ENCODE measurements at places on chromosomes 3 and 15.
A peak's percentile ranks its signal among the peaks of the same experiment; 100 is the strongest.

- no peak for DNase-seq
These were observed 258.1 kb upstream of the MCTP2 start for GRCh38 chr15:93973287-93973686.

GRCh38 chr3:69738859-69739203 is 433 bp upstream of the MITF start:
- no peak for DNase-seq

- DNase-seq: no peak
These were observed 12.1 kb downstream of the VPS18 start for GRCh38 chr15:40906091-40906990.

DNA sequence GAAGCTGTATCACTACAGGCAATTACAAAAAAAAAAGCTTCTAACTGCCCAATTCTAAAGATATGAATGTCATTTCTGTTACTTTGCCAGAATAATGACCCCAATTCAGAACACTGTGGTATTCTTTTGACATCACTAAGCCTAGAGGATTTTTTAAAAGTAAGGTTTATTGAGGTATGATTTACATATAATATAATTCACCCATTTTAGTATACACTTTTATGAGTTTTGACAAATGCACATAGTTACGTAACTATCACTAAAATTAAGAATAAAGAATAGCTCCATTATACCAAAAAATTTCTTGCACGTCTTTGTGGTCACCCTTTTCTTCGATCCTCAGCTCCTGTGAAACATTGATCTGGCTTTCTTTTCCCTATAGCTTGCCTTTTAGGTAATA is 74.0 kb upstream of the PLSCR5 start:
- DNase-seq: no peak

DNA sequence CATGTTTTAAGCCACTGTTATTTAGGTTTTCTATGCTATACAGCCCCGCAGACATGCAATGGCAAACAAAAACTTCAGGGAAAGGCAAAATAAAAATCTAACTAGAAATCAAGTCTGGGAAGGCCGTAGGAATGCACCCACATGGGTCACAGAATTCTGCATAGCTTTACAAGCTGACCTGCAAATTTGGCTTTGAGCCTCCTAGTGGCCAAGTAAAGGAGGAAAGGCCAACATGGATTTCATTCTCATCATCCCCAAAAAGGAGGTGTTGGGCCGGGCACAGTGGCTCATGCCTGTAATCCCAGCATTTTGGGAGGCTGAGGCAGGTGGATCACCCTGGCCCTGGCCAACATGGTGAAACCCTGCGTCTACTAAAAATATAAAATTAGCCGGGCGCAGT is 124.3 kb downstream of the FBLN2 start:
- no peak for DNase-seq

DNA sequence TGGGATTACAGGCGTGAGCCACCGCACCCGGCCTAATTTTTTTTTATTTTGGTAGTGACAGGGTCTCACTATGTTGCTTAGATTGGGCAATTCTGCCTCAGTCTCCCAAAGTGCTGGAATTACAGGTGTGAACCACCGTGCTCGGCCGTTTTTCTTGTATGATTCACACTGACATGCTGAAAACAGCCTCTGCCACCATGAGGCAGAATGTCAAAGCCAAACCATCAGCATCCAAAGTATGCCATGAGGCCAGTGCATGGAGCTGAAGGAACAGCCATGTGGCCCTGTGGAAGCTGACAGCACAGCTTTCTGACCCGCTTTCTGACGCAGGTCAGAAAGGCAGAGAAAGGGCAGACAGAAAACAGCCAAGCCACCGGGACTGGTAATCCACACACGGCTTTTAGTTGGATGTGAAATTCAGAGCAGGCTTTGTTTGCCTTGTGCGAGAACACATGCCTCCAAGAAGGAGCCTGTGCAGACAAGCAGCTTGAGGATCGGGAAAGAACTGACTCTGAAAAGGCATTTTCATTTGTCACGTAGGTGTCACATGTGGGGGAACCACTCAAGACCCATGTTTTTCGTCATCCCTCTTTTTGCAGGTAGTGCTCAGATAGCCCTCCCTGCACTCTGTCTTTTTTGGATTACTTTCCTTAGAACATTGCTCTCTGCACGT is 25.1 kb downstream of the XYLB start:
- DNase-seq: no peak

- no peak for DNase-seq
These were observed 1209.9 kb downstream of the NSUN3 start for GRCh38 chr3:95272781-95273180.

GRCh38 chr15:34065261-34065660 is 26.3 kb upstream of the AVEN start:
- no peak for DNase-seq

DNA sequence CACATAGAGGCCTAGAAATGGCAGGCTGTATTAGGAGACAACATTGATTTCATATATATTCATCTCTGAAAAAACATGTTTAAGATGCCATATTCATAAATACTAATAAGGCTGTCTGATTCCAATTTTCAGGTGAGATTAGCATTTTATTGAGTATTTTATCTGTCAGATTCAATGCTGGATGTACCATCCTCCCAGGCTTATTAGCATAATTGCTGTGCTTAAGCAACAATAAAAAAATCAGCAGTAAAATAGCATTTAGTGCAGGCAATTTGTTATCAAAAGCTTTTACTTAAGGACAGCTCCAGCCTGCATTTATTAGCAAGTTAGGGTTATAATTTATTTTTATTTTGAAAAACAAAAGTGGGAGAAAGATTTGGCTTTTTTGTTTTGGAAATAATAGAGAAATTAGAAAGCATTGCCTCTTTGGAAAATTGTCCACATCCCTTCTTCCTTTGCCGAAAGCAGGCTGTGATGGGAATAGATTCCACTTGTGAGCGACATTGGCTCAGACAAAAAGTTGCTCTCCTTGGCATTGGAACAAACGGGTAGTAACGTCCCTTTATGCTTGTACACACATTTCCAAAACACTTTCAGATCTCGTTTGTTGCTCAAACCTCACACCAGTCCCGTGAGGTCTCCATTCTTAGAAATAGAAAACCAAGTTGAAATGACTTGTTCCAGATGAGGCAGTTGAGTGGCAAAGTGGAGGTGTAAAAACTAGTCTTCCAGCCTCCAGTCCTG is 134.0 kb downstream of the LPP start:
- DNase-seq: no peak

- DNase-seq: no peak
These were observed 106.7 kb upstream of the FHIT start for GRCh38 chr3:61357902-61358301.

- no peak for DNase-seq
These were observed 12.6 kb upstream of the FRMD5 start for GRCh38 chr15:44207643-44208042.

DNA sequence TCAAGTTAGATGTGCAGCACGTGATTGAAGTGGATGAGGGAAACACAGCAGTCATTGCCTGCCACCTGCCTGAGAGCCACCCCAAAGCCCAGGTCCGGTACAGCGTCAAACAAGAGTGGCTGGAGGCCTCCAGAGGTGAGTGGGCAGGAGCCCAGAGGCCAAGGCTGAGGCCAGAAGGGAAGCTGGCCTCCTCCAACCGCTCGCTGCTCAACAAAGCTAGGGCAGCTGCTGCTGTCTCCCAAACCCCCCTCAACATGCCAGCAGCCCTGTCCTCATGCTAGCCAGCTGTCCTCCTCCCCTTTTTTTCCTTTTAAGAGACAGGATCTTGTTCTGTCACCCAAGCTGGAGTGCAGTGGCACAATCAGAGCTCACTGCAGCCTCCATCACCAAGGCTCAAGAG is 57.0 kb downstream of the BOC start:
- no peak for DNase-seq

DNA sequence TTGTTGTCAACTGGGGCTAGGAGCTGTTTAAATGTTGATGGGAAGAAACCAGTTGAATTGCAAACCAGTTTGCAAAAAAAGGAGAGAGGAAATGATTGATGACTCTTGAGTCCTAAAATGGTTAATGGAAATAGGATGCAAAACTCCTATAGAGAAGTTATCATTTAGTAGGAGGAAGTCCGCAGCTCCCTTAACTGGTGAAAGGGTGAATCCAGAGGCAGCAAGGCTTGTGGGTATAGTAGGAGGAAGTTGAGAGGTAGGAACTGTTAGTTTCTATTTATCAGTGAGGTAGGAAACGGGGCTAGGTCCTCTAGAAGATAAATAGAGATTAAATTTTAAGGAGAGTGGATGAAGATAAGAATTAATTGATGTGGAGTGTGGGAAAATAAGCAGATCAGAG is 15.4 kb downstream of the IREB2 start:
- peak; percentile 64 for DNase-seq

DNA sequence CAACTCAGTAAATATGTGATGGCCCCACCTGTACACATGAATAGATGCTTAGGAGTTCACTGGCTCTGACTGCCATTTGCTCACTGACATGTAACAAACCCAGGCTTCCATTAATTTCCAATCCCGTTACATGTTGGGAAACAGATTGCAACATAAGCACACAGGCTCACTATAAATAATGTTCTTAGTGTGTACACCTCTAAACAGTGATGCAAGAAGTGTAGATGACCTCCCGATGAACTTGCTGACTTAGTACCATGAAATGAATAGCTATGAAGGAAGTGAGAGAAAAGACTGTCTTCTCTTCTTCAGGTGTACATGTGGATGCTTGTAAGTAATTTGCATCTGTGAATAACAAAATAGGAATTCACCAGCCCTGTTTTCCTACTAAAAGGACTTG is 21.4 kb upstream of the FSIP1 start:
- no peak for DNase-seq

- DNase-seq: no peak
These were observed 252.2 kb downstream of the FAM43A start for GRCh38 chr3:194937882-194938321.

GRCh38 chr15:77831986-77832385 is 199.3 kb upstream of the LINGO1 start:
- DNase-seq: no peak

GRCh38 chr3:44685128-44685800 is 27.2 kb upstream of the ZNF502 start:
- no peak for DNase-seq

- no peak for DNase-seq
These were observed 10.4 kb upstream of the MME start for GRCh38 chr3:155069729-155070128.

- DNase-seq: no peak
These were observed 256.7 kb downstream of the ZPLD1 start for GRCh38 chr3:102691507-102691906.

- no peak for DNase-seq
These were observed 1.4 kb upstream of the ISLR2 start for GRCh38 chr15:74128785-74129585.

GRCh38 chr3:180004542-180004941 is 32.2 kb downstream of the PEX5L start:
- DNase-seq: no peak

GRCh38 chr15:68365140-68365745 is 66.7 kb downstream of the ITGA11 start:
- no peak for DNase-seq

GRCh38 chr3:14137004-14137403 is 12.2 kb downstream of the TMEM43 start:
- DNase-seq: no peak

DNA sequence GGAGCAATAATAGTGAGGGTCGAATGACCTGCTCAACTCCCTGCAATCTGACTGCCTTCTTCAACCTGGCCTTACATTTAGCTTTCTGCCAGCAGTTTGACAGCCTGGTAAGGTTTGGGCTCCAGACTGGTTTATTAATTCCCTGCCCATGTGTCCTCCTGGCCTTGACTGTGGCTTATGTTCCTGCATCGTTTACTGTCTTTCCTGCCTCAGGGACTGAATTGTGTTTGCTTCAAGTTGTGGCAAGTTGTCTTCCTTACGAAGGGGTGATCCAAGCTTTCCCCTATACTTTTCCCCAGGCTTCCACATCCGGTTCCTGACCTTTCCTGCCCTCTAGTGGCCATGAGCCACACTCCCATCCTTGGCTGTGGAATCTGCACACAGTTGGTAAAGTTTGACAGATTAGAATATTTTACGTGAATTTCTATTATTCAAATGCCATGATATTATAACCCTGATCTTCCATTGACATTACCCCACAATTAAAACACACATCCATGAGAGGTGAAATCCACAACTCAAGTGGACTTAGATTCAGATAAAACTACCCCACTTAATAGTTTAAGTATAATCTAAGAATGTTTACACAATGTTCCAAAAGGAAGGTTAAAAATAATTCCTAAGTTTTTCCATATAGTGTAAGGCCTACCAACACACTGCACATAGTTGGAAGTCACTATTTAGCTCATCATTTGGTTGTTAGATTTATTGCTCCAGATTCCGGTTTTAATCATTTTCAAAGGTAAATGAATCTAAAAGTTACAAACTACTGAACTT is 95.7 kb downstream of the NEDD4 start:
- no peak for DNase-seq

GRCh38 chr3:81279481-81280379 is 481.7 kb downstream of the GBE1 start:
- DNase-seq: no peak

- DNase-seq: no peak
These were observed 175.0 kb upstream of the MCTP2 start for GRCh38 chr15:94056314-94056713.

GRCh38 chr15:45130291-45131000 is 652 bp downstream of the DUOX1 start:
- DNase-seq: no peak

DNA sequence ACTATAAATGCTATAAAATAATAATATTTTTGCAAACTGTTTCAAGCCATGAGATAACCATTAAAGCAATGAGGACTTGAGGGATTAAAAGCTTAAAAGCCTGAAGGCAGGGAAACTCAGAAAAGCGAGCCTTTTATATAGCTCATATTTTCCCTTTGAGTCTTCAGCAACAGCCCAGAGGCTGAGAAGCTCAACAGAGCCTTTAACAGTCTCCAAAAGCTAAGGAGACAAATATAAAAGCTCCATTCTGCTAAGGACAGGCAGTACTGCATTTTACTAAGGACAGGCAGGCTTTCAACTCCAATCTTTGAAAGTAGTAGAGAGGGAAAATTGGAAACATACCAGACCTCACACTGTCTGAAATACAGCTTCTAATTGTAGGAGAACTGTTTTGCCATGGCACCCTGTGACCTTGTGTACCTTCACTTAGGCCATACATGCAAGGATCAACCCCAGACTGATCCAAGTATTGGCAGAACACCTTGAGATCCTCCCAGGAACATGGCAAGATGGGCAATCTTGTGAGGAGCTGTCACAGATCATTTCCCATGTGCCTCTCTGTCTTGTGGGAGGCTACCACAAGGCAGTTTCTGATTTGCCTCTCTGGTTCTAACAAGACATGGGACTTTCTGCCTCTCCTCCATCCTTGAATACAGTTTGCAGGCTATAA is 53.1 kb upstream of the ARNT2 start:
- no peak for DNase-seq

GRCh38 chr15:58467121-58467721 is 35.4 kb downstream of the LIPC start:
- no peak for DNase-seq
